Renal pelvis (tissue), 12 donors: ENCODE measurements at places on chromosomes 3 and 15.

DNA sequence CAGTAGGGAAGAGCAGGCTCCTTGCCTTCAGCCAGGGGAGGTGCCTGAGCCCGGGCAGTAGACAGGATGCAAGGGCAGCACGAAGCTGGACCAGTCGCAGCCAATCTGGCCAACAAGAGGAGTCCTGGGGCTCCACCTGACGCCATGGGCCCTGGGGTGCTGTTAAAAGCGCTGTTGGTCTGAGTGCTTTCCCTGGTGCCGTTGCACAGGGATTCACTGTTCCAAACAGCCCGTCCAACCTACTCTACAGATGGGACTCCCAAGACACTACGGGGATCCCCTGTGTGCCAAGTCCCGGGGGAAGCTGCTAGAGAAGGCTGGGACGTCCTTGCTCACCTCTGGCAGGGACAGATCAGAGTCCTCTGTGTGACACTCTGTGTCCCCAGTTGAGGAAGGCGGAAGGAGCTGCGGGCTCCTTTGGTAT is 632 bp downstream of the CTSH start:
- DNase-seq: no peak

DNA sequence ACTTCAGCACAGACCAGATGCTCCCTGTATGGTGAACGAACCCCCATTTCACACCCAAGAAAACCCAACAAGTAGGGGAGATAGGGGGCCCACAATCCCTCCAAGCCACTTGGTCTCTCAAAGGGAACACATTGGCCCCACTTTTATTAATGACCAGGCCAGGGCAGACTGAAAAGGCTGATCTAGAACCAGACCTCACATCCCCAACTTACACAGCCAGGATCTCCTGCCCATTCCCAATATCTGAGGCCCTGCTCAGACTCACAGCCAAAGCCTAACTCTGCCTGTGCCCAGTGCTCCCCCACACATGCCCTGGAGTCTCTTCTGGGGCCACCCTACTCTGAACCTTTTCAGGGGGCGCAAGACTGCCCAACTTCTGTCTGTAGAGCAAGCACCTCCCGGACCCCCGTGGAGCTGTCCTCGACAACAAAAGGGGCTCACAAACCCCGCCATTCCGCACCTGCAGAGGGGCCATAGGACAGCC is 1.8 kb downstream of the PLXNB1 start:
- no peak for DNase-seq

DNA sequence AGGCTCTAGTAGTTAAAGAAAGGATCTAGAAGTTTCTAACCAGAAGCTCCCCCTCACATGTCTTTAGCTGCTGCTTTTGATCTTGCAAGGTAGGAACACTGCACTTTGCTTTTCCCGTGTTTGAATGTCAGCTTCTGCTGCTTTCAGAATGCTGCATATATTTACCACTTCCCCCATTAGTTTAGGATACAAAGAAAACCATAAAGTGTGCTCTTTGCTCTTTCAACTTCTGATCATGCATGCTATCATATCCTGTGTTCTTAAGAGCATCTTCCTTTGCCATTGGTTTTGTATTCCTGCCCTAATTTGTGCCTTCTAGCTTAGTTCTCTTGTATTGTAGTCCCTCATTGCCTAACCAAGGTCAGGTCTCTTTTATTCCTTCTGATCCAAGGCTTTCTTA is 43.3 kb downstream of the ZNF609 start:
- peak; percentile 10 for DNase-seq

DNA sequence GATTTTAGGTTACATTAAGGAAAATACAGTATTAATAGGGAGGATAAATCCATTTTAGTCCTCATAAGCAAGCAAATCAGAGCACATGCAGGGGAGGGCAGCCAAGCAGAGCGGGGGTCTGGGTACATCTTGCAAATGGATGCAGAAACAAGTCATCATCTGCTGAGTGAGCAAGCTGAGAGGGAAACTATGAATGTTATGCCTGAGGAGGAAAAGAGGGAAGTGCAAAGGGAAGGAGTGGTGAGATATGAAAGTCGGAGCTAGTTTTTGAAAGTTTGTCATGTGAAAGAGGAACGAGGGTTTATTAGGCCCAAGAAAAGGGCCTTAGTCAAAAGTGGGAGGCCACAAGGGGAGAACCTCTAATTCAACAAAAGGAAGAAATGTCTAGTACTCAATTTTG is 15.4 kb downstream of the PTX3 start:
- DNase-seq: no peak

DNA sequence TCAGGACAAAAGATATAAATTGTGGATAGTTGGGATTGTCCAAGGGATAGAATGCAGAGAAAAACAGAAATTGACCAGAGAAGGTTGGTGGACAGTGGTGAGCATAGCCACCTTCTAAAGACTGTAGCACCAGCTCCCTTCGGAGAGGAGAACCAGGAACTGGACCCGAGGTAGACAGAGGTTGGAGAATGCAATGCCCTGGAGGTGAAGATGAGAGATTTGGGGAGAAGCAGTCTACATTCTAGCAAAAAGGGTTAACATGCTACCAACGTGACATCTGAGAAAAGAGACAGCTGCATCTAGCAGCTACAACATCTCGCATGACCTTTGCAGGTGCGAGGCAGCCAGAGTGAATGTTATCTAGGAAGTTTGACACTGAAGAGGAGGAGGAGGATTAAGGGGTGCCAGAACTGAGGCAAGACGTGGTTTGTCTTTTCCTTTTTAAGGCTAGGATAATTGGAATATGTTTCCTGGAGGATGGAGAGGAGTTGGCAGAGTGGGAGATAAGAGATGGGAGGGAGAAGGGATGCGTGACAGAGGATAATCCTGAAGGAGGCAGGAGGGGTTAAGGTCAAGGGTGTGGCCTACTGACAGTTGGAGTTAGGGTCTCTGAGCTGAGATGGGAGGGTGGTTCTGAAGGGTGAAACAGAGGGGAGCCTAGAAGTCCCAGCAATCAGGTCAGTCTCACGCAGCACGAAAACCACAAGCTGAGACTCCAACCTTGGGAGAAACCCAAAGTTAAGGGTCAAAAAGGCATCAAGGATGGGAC is 103.7 kb upstream of the NR2E3 start:
- no peak for DNase-seq

DNA sequence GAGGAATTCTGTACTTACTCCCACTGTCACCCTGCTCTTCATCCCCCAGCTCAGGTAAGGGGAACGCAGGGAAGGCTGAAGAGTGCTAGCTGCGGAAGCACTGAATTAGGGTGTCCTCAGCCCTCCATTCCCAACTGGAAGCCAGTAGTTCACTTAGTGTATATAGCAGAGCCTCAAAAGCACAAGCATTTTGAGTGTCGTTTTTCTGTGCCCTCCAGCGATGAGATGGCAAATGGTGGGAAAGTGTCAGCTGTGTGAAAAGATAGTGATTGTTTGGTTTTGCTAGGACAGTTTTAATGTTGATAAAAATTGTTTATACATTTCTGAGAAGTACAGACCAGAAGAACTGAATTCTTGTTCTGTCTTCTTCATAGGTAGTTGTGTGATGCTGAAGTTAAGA is 10.8 kb downstream of the MRPS22 start:
- DNase-seq: no peak

- peak; percentile 73 for DNase-seq
Observed at GRCh38 chr3:159749406-159749805, 239.2 kb upstream of the IL12A start.

DNA sequence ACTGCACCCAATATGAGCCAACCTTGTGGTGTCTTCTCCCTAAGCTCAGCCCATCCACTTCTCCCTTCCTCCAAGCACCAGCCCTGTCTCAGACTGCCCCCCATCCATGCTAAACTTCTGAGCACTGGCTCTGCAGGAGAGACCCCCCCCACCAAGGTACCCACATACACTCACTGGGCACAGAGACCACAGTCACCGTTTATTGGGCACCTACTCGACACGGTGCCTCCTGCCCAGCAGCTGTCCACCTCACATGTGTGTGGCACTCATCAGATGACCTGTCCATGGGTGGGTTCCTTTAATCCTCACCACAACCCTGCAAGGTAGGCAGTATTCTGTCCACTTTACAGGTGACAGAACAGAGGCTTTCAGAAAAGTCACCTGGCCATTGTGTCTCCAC is 22.3 kb upstream of the SFMBT1 start:
- DNase-seq: no peak

GRCh38 chr3:10703875-10704274 is 112.2 kb upstream of the SLC6A11 start:
- no peak for DNase-seq

DNA sequence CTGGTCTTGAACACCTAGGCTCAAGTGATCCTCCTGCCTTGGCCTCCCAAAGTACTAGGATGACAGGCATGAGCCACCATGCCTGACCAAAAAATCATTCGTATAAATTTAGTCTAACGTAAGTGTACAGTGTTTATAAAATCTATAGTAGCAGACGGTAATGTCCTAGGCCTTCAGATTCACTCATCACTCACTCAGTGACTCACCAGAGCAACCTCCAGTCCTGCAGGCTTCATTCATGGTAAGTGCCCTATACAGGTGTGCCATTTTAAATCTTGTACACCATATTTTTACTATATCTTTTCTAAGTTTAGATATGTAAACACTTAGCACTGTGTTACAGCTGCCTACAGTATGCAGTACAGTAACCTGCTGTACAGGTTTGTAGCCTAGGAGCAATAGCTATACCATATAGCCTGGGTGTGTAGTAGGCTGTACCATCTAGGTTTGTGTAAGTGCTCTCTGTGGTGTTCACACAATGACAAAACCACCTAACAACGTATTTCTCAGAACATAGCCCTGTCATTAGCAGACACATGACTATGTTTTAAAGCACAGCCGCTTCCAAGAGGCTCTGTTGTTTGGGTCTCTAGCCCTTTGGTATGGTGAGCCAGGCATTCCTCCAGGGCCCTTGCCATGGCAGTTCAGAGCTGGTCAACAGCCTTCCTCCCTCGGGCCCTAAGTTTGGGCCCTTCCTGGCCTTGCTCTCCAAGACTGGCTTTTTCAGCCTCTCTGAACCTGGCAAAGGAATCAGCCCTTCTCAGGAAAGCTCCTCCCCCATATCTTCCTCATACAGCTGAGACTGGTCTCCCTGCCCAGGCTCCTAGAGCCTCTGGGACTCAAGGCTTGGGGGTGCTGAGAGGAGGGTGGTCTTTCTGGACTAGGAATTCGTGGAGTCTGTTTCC is 1.9 kb upstream of the CCDC9B start:
- DNase-seq: no peak

- no peak for DNase-seq
Observed at GRCh38 chr15:77191230-77191834, 120.4 kb upstream of the TSPAN3 start.

- no peak for DNase-seq
Observed at GRCh38 chr3:58055314-58055713, 47.1 kb downstream of the FLNB start.
